ENCODE measurements at places on chromosomes 4 and X.

GRCh38 chr4:76896614-76897535 is 1.1 kb downstream of the SOWAHB start:
- DNase-seq, result no peak

- no peak for DNase-seq
Observed at GRCh38 chr4:134215620-134216344, 14.2 kb upstream of the PABPC4L start.

DNA sequence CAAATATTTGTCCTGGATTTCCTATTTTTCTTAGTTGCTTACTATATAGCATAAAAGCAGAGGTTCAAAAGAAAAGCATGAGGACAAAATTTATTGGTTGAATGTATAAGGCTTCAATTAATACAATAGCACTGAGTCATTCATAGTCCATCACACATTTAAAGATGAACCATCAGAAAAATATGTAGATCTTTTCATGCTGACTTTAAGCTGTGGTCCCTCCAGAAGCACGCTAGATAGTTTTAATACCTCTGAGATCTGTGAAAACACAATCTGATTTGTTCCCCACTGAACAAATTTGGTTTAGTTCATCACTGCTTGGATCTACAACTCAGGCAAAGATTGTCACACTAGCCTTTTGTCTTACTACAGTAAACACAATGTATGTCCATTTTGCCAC is 377.2 kb upstream of the ANXA10 start:
- DNase-seq, result no peak

- no peak for DNase-seq
Observed at GRCh38 chr4:17884063-17884462, 73.3 kb downstream of the NCAPG start.

DNA sequence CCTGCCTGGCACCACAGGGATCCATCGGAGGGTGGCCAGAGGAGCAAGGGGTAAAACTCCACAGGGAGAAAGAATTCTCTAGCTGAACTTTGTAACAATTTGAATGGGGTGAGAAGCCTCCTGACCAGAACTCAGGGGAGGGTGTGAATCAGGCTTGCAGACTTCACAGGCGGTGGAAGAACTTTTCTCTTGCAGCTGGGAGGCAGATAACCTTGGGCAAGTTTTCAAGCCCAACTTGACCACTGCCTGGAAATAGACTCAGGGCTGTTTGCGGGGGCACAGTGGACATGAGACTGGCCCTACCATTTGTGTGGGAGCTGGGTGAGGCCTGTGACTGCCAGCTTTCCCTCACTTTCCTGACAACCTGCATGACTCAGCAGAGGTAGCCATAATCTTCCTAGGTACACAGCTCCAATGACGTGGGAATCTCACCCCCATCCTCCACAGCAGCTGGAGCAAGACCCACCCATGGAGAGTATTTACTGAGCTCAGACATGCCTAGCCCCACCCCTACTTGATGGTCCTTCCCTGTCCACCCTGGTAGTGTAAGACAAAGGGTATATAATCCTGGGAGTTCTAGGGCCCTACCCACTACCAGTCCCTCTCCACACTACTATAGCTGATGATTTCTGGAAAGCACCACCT is 210.0 kb upstream of the AGTR2 start:
- DNase-seq, result no peak

DNA sequence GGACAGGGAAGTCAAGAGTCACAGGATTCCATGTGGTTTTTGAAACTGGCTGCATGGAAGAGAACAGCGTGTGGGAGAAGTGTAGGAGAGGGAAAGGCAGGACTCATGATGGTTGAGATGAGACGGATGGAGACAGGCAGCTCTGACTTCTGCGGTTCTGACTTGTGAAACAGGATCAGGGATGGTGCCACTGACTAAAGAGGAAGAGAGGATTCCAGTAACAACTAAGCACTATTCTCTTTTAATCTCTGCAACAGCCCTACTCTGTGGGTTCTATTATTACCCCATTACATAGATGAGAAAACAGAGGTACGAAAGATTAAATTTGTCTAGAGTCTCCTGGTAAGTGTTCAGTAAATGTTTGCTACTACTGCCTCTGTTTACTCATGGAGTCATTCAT is 156.3 kb downstream of the CBR4 start:
- no peak for DNase-seq

GRCh38 chrX:96569034-96569433 is 115.6 kb upstream of the DIAPH2 start:
- DNase-seq, result no peak

GRCh38 chr4:120924931-120925330 is 2.4 kb upstream of the PRDM5 start:
- no peak for DNase-seq
